ENCODE measurements at places on chromosomes 3 and 15.
A peak's percentile ranks its signal among the peaks of the same experiment; 100 is the strongest.

- DNase-seq, result peak; percentile 79
These were observed 24.3 kb downstream of the PGPEP1L start for GRCh38 chr15:98983334-98983733.

GRCh38 chr3:43709022-43709421 is 18.3 kb downstream of the ABHD5 start:
- peak; percentile 46 for DNase-seq

DNA sequence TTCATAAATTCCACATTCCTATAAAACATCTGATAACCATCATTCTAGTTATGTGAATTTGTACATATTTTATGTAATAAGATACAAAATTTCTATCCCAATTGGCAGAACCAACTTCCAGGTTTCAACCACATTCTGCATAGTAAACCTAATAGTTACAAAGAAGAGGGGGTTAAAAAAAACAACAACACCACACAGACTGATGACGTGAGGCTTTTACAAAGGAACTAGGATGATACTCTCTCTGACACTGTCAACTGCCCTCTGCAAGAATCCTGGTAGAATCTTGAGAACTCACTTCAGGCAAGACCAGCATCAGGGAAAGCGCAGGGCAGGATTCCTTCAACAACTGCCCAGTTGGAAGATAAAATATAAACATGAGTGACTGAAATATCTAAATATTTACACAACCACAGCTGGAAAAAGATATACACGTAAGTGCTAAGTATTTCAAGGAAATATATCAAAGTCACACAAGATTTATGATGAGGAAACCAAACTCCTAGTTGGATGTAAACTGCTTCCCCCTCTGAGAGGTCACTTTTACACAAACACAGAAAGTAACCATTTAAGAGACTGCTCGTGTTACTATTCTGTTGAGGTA is 816.4 kb downstream of the ROBO1 start:
- no peak for DNase-seq

DNA sequence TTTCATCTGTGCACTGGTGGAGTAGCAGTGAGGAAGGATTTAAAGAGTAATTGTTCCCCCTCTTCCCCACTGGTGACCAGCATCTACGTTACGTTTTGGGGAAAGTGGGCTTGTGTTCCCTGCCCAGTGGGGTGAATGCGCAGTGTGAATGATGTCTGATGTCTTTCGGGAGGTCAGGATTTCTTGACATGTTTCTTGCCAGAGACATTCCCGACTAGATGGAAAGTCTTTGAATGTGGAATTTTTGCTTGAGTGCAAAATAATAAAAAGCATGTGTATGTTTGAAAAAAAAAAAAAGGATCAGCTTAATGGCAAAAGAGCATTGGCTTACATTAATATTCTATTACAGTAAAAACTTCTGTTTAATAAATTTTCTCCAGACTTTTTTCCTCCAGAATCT is 632.2 kb downstream of the FOXP1 start:
- DNase-seq, result no peak

DNA sequence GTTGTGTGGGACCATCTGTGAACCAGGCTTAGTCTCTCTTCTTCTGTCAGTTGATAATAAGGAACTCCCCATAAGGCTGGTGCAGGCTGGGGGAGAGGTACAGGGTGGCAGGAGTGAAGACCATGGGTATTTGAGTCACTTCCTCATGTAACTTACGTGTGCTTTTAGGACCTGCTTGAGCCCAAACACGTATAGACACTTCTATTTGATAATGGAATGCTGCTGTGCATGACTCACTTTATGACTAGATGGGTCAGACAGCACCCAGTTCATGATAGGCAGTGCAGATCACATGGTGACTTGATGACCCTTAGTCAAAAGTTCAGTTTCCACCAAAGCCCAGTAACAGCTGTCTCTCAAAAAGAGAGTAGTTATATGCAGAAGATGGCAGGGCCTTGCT is 490.9 kb downstream of the ZBBX start:
- DNase-seq, result no peak

DNA sequence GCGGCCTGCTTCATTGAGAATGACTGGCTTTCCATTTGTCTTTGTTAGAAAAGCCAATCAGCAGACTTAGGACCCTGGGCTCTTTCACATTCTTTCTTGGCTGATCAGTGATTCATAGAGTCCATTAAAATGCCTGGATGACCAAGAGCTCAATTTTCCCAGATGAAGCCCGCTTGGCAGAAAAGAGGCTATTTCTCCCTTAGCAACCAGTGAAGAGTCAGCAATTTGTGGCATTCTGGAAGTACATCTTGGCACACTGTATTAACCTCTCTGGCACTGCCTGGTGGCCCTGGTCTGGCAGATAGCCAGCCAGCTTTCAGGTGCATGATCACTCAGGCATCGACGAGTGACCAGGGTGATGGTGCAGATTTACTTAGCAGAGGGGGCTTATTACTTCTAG is 145.7 kb upstream of the PLAAT1 start:
- DNase-seq, result peak; percentile 5

DNA sequence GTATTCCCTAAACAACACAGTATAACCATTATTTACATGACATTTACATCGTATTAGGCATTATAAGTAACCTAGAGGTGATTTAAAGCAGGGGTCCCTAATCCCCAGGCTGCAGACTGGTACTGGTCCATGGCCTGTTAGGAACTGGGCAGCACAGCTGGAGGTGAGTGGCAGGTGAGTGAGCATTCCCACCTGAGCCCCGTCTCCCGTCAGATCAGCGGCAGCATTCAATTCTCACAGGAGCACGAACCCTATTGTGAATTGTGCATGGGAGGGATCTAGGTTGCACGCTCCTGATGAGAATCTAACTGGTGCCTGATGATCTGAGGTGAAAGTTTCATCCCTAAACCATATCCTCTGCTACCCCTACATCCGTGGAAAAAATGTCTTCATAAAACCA is 138.2 kb downstream of the ATP10A start:
- no peak for DNase-seq

- no peak for DNase-seq
These were observed 254.7 kb downstream of the PLOD2 start for GRCh38 chr3:145906301-145906700.

GRCh38 chr3:184789314-184789998 is 22.5 kb upstream of the VPS8 start:
- no peak for DNase-seq

DNA sequence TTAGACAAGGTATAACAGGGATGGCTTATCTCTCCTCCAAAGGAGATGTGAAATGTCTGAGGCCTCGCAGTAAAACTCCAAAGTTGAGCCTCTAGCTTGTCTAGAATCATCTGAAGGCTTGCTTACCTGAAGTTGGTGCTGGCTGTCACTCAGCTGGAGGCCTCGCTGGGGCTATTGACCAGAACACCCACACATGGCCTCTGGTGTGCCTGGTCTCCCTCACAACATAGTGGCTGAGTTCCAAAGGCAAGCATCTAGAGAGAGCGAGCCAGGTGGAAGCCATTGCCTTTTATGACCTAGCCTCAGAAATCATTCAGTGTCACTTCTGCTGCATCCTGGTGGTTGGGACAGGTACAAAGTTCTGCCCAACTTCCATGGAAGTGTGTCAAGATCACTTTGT is 17.4 kb upstream of the RNU6-1 start:
- no peak for DNase-seq

GRCh38 chr15:54789376-54789775 is 407.4 kb downstream of the RSL24D1 start:
- no peak for DNase-seq

- DNase-seq, result no peak
These were observed 25.0 kb downstream of the RNU5B-1 start for GRCh38 chr15:65329288-65329983.

GRCh38 chr3:38650248-38650951 is 913 bp upstream of the SCN5A start:
- DNase-seq, result no peak

- no peak for DNase-seq
These were observed 67.6 kb downstream of the HES1 start for GRCh38 chr3:194203482-194204041.

DNA sequence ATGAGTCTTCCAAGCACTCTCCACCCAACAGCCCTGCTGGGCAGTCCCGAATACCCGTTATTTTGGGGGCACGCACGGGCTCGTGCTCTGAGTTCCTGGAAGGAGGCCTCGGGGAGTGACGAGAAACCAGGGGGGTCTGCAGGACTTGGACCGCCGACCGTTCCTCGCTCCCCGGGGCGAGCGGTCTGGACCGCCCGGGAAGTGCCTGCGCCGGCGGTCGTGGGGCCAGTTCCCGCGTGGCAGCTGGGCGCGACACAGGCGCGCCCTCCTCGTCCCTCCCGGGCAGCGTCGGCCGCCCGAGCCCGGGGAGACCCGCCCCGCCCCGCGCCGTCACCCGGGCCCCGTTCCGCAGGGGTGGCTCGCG is 387 bp downstream of the GNB4 start:
- DNase-seq, result peak; percentile 46

- no peak for DNase-seq
These were observed 81.8 kb upstream of the MLF1 start for GRCh38 chr3:158489181-158489580.

DNA sequence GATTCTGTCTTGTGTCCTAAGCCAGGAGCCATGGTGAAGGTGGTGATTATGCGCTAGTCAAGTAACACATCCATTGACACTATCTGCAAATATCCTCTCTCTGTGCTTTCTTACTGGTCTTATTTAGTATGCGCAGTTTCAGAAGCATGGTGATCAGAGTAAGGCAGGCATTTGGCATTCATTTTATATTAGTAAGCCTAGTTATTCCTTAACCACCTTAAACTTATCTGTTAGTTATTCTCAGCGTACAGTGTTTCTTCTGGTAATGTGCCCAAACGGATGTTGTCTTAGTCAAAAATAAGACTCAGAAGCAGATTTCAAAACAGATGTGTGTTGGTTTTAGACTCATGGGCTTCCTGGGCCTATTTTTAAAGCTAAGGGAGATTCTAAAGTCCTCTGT is 329.2 kb downstream of the GRM7 start:
- DNase-seq, result no peak

GRCh38 chr3:155991847-155992246 is 121.4 kb downstream of the GMPS start:
- no peak for DNase-seq

DNA sequence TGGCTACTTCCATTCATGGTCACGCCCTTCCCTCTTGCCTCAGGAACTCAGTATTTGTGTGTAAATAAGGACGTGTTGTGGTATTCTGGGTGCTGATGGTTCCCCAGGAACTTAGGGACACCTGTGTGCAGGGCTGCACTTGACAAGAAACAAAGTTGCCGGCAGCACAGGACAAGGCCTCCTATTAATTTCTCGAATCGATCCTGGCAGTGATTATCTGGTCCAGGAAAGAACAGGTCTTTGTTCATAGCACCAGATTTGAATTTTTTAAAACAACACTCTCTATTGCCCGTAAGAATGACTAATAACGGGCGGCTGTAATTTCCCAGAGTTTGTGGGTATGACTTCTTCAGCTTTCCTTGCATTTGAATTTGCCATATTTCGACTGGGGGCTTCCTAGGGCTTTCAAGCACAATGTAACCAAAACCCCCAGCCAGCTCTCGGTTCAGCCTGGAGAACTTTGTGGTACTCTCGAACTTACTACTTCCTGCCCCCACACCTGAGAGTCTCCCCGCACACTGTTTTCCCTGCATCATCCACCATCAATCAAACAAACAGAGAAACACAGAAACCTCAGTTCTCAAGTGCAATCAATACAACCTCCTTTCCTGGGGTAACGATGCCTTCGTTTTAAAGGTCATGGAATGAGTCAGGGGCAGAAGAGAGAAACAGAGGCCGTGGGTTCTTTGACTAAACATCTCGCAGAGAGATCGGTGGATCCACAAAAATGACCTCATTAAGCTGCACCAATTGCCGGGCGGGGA is 241.7 kb upstream of the ICE2 start:
- no peak for DNase-seq

- peak; percentile 94 for DNase-seq
These were observed 108.0 kb downstream of the CMSS1 start for GRCh38 chr3:99925584-99926230.

- no peak for DNase-seq
These were observed 318.1 kb upstream of the MCTP2 start for GRCh38 chr15:93913310-93913709.

- no peak for DNase-seq
These were observed 465.3 kb upstream of the ALCAM start for GRCh38 chr3:104901396-104901795.

DNA sequence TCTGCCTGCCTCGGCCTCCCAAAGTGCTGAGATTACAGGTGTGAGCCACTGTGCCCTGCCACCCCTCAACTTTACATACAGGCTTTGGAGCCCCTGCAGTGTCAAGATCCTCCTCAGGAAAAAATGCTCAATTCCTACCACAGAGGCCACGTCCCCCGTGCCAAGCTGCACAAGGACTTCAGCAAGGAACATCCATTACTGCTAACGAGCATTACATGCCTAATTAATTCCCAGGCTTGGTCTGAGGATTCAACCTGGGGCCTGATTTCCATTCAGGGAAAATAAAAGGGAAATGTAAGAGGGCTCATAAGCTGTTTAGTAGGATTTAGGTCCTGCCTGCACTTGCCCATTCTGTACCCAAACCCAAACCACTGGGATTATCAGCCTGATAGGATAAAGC is 161.4 kb downstream of the RAB11A start:
- no peak for DNase-seq

DNA sequence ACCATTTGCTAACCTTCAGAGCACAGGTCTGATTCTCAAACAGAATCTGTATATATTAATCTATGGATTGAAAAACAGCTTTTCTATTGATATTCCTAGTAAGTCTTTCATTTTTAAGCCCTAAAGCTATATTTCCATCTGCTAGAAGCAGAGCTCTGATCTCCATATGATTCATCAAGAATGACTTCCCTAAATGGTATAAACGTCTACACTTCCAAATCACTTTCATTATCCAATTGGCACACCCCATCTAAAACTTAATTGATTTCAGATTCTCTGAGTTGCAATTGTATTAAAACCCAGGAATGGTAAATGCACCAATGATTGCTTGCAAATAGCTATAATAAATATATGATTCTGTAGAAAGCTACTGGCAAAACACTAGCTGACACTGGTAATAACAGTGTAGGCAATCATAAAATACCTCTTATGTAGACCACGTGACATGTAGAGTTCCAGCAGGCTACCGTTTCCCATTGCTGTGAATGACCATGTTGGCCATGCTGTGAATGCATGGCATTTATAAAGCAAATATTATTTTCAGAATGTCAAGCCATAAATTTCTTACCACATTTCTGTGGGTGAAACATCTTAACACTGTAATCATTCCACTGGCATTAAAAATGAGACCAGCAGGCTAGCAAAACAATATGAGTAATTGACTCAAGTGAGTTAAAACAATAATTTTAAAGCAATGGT is 226.0 kb downstream of the ZMAT3 start:
- peak; percentile 42 for DNase-seq

GRCh38 chr3:152376351-152377183 is 107.8 kb downstream of the MBNL1 start:
- DNase-seq, result peak; percentile 65

All from EL (cell line).